AG20443 (cell line): ENCODE measurements at places on chromosomes 4 and X.

DNA sequence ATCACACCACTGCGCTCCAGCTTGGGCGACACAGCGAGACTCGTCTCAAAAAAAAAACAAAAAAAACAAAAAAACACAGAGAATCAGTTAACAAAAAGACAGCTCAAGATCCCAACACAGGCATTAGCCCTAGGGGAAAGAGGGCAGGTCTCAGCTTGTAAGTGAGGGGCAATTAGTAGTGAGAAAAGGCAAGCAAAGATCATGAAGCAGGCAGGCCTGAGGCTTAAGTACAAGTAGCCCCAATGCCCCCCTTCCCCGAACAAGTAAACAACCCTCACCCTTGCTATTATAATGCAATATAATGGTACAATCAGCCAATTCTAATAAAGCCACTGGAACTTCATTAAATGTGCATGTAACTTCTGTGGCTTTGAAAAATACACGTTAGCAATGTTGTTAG, 17.0 kb downstream of the ADGRA3 start:
- DNase-seq = no peak

- no peak for DNase-seq
These were observed 28.7 kb upstream of the FAM9B start for GRCh38 chrX:9062641-9063040.

DNA sequence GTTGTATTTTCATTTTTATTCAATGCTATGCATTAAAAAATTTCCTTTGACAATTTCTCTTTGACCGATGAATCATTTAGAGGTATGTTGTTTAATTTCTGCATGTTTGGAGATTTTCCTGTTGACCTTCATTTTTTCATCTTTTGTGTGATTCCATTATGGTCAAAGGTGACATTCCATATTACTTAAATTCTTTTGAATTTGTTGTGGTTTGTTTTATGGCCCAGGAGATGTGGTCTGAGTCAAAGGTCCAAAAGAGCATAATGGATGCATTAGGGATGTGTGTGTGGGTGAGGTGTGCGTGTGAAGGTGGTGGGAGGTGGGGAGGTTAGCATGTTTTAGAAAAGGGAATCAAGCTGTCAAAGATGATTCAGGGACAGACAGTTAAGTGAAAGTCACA, 76.0 kb upstream of the GIMD1 start:
- peak; percentile 16 for DNase-seq

DNA sequence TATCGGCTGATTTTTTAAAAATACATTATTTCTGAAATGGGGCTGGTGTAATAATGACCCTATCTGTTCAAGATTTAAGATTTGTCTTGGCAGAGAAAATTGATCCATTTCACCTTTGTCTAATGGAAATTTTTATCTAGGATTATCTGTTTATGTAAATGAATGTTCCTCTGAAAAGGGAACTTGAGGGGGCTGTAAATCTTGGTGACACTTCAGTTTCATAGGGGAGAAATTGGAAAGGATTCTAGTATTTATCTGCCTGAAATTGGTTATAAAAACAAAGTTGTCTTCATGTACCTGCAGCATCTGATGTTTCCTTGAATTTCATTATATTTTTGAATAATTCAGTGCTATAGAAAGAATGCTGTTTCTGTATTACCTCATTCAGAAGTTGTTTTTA, 48.4 kb upstream of the PAQR3 start:
- no peak for DNase-seq

DNA sequence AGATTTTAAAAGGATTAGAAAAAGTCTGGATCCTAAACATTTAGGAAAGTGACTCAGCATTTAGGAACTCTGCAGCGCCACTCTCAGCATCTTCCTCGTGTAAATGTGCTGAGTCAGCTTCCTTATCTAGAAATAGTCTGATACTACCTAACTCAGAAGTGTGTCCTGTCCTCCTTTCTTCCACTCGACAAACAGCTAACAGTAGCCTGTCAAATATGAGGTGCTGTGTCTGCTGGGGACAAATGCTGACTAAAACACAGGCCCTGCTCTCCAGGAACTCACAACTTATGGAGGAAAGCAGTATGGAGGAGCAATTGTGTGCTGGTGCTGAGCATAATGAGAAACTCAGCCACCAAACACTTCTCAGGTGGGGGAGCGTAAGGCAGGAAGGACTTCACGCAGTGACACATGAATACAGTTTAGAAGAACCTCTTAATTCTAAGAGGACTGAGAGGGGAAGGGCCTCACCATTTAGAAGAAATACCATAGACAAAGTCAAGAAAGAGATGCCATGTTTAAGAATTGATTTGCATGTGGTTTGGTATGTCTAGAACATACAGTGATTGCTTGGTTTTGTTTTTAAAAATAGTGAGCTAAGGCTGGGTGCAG, 125.3 kb downstream of the SOWAHB start:
- peak; percentile 45 for DNase-seq

GRCh38 chr4:36056136-36056535, 188.2 kb downstream of the ARAP2 start:
- no peak for DNase-seq
